NCI-H345 (cell line): ENCODE measurements at places on chromosomes 7 and 10.

- peak; percentile 15 for DNase-seq
Observed at GRCh38 chr7:50653126-50653864, 88.1 kb upstream of the DDC start.

DNA sequence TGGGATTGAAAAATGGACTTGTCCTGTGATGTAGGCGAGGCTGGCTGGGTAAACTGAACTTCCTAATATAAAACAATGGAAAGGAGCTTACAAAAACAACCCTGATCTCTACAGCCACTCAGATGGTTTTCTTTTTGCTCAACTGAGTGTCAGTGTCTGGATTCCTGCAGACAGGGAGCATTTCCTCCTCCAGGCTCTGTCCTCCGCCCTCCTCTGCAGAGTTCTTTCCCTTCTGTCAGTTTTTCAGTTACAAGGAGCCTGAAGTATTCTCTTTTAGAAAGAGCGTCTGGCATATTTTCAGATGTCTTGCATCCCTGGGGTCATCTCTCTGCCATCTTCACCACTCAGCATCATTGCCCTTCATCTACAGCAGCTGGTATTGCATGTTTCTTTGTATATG is 50.0 kb upstream of the PITRM1 start:
- DNase-seq = no peak

GRCh38 chr10:132951926-132952325 is 9.6 kb upstream of the CFAP46 start:
- no peak for DNase-seq

DNA sequence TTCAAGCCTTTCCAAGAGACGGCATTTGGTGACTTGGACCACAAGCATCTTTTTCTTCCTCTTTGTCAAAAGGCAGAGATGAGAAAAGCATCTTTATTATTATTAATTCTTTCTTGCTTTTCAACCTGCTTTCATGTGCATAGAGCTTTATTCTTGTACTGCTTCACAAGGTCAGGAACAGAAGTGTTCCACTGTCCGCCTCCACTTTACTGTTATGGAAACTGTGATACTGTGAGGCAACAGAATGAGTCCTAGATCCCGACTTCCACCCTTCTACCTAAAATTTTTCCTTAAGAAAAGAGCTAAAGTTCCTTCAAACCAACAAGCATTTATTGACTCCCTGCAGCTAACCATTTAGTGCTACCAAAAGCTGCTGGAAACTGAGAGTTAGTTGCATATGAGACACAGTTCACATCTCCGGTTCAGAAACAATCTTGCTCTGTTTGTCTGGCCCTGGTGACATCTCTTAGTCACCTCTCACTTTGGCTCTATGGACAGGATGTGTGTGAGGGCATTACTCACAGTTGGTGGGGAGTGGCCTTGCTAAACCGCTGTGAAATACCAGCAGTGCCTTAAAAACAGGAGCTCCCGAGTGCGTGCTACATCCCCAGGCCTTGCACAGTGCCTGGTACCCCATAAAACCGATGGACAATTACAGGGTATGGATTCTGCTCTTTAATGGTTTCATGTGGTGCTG is 77.1 kb upstream of the TRIL start:
- no peak for DNase-seq
